CD4-positive, alpha-beta T cell treated with Interleukin-12 subunit alpha and Interleukin-12 subunit beta, for 1 hour (primary cell): ENCODE measurements at places on chromosomes 5 and 9.

DNA sequence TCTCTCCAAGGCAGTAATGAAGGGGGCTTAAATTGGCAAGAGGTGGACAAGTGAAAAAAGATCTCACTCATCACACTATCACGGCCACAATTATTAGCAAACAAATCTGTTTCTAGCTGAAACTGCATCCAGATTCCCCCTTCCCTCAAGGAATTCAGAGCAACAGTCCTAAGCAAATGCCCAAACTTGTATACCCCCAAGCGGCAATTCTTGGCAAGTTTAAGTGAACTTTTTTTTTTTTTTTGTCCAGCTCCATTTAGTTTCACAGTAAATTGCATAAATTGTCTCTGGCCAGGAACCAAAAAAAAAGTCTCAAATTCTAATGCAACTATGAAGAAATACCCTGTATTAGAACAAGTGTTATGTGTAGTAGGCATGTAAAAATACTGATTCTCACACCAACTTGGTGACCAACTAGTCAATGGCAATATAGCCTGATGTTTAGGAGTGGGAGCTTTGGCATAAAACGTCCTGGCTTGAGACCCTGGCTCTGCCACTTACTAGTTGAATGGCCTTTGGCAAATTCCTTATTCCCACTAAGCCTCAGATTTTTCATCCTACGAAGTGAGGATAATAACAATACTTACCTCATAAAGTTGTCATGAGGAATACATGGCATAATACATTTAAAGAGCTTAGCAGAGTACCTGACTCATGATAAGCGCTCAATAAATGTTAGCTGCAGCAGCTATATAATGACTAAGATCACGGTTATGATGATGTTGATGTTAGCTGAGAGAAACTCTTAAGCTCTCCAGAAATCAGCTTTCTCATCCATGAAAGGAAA is 193.2 kb downstream of the ADAMTSL1 start:
- no peak for DNase-seq

- DNase-seq = no peak
Observed at GRCh38 chr5:58056546-58056945, 403.3 kb downstream of the PLK2 start.

DNA sequence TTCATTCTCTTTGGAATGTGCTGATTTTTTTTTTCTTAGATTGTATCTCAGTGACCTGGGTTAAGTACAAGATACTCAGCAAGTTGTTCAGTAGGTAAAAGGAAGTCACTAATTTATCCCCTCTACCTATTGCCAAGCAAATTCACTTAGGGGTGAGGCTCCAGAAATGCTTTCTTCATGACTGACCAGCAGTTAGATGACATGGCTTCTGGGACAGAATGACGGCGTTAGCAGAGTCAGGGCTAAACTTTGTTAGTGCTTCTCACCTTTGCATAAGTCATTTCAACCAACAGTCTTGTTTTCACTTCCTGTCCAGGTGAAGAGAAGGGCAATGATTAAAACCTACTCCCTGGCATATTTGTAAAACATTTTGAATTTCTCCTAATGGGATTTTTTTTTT is 20.2 kb upstream of the MTAP start:
- no peak for DNase-seq

DNA sequence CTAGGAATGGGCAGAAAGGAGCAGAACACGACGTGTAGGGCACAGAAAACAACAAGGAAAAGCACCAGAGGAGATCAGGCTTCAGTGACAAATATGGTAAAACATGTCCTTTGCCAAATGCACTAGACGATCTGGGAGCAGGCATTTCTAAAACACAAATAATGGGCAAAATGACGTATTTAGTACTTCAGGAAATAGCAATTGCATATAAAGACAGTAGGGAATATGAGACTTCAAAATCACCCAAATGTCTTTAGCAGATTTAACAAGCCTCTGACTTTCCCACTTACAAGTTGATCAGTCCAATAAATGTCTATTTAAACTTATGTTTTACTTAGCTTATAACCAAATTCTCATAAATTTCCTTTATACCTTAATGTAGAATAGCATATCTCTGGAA is 969.6 kb upstream of the C9orf72 start:
- no peak for DNase-seq

- DNase-seq = no peak
Observed at GRCh38 chr5:153655201-153655510, 164.7 kb downstream of the GRIA1 start.

DNA sequence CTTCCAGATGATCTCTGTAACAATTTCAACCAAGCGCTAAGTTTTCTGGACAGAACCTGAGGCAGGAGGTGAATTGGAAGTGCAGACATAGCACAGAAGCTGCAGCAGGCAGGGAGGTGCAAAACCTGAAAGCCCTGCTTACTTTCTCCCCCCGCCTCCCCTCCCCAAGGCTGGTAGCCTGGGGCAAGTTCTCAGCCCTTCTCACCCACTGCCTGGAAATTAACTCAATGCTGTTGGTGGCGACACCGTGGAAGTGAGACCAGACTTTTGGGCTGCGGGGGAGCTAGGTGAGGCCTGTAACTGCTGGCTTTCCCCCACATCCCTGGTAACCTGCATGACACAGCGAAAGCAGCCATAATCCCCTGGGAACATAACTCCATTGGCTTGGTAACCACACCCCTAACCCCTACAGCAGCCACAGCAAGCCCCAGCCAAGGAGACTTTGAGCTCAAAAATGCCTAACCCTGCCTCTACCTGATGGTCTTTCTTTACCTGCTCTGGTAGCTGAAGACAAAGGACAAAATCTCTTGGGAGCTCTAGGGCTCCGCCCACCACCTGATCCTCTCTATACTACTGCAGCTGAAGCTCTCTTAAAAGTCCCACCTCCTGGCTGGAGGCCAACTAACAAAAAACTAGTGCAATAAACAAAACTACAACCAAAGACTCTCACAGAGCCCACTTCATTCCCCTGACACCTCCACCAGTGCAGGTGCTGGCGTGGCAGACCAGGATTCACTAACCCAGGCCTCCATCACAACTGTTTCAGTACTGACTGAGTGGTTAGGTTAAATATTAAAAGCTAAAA is 11.9 kb upstream of the OR13C8 start:
- DNase-seq = no peak

GRCh38 chr5:376799-377325 is 55.3 kb downstream of the AHRR start:
- no peak for DNase-seq

DNA sequence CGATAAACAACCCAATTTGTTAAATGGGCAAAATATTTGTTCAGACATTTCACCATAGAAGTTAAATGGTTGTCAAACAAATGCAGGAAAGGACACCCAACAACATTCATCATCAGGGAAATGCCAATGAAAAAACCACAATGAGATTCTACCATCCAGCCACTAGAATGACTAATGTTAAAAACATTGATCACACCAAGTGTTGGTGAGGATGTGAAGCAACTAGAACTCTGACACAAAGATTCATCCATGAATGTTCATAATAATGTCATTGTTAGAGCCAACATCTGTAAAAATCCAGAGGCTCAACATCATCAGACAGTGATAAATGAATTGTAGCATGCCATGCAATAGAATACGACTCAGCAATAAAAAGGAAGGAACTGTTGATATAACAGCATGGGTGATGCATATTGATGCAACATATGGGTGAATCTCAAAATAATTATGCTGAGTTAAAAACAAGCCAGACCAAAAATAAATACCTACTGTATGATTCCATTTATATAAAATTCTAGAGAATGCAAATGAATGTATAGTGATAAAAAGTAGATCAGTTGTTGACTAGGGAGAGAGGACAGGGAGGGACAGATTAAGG is 55.9 kb upstream of the UNC5A start:
- no peak for DNase-seq

- no peak for DNase-seq
Observed at GRCh38 chr9:137109250-137110146, 5.0 kb downstream of the DPP7 start.

DNA sequence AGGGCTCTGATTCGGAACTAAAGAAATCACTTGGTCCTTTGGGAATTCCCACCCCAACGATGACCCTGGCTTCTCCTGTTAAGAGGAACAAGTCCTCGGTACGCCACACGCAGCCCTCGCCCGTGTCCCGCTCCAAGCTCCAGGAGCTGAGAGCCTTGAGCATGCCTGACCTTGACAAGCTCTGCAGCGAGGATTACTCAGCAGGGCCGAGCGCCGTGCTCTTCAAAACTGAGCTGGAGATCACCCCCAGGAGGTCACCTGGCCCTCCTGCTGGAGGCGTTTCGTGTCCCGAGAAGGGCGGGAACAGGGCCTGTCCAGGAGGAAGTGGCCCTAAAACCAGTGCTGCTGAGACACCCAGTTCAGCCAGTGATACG is 83.4 kb downstream of the GOLPH3 start:
- DNase-seq = no peak

DNA sequence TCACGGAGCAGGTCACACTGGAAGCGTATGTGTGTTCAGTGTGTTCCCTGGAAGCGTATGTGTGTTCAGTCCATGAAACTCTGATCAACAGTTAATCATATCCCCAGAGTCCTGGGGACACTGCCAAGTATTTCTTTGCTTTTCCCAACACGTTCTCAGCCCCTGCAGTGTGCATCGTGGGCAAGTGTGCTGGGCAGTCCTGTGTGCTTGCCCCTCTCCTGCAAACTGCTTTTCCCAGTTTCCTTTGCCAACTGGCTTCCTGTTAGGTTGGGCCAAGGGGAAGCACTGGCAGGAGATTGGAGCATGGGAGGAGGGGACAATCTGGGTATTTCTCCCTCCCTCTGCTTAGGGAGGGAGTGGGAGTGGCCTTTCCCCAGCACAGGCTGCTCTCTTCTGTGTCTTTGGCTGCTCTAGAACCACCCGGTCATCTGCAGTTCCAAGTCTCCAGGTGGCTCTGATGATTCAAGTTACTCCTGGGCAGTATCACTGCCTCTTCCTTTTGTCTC is 36.8 kb upstream of the NEK6 start:
- no peak for DNase-seq

GRCh38 chr5:136522217-136522956 is 157.0 kb upstream of the TRPC7 start:
- no peak for DNase-seq

- DNase-seq = no peak
Observed at GRCh38 chr5:156687514-156687913, 162.6 kb upstream of the PPP1R2B start.

GRCh38 chr5:69049151-69049550 is 44.7 kb upstream of the SLC30A5 start:
- DNase-seq = no peak

- no peak for DNase-seq
Observed at GRCh38 chr5:173011566-173011965, 28.0 kb downstream of the ATP6V0E1 start.

DNA sequence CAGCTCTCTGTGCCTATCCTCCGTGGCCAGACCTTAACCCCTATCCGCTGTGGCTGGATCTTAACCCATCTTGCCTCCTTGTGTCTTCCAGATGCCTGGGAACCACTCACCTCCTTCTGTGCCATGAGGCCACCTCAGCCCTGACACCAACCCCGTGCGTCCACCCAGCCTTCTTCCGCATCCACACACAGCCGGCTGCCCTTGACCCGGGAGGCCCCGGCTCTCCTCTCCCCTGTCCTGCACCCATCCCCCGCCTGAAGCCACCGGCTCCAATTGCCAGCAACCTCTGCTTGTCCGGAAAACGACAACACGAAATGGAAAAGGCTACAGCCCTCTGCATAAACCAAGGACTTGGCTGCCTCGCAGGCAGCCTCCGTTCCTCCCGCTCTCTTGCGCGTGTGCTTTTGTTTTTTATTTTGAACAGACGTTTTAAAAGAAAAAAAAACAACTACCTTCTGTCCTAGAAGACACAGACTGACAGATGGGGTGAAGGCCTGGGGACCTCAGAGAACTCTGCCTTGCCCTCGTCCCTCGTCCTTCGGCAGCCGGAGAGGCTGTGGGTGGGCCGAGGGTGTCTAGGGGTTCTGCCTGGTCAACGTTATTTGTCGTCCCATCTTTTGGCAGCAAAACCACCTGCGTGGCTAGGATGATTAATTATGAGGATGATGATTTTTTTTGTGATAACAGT is 32.5 kb upstream of the HMCN2 start:
- no peak for DNase-seq

DNA sequence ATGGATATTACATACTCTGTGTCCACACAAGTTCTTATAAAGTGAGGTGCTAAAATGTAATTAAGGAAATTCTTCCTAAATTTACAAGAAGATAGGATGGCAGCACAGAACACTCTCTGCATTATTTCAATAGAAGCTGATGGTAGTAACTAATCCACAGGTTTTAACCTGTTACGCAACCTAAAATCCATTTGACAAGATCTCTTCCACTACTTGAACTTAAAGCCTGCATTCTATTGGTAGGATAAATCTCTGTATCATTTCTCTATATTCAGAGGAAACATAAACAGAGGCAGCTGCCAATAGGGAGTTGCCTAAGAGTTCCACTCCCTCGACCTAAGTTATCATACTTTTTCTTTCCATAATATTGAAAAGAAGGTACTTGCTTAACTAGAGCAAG is 21.6 kb downstream of the CDC37L1 start:
- DNase-seq = no peak

- no peak for DNase-seq
Observed at GRCh38 chr5:33994845-33995244, 10.4 kb upstream of the SLC45A2 start.

DNA sequence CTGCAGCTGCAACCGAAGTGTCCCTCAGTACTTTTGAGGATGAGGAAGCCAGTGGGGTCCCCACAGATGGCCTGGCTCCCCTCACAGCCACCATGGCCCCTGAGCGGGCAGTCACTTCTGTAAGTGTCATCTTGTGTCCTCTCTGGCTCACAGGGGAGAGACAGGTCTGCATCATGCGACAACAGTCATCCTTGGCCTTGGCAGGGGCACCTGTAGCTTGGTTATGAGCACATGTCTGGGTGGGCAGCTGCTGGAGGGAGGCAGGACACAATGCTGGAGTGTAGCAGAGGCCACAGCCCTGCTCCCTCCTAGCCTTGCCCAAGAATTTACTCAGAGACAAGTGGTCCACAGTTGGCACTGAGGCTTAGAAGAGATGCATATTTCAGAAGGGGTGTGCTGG is 71.7 kb downstream of the COL15A1 start:
- DNase-seq = no peak

DNA sequence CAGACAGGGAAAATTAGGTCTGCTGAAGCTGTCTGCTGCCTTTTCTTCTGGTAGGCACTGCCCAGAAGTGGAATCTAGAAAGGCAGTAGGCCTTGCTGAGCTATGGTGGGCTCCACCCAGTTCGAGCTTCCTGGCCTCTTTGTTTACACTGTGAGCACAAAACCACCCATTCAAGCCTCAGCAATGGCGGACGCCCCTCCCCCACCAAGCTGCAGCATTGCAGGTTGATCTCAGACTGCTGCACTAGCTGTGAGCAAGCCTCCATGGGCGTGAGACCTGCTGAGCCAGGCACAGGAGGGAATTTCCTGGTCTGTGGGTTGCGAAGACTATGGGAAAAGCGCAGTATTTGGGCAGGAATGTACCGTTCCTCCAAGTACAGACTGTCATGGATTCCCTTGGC is 18.5 kb downstream of the AGTPBP1 start:
- DNase-seq = peak; percentile 68

- no peak for DNase-seq
Observed at GRCh38 chr9:77853716-77854115, 177.9 kb downstream of the GNAQ start.

GRCh38 chr5:149299451-149300054 is 27.9 kb downstream of the AFAP1L1 start:
- no peak for DNase-seq
